ENCODE measurements at places on chromosomes 12 and 14.

DNA sequence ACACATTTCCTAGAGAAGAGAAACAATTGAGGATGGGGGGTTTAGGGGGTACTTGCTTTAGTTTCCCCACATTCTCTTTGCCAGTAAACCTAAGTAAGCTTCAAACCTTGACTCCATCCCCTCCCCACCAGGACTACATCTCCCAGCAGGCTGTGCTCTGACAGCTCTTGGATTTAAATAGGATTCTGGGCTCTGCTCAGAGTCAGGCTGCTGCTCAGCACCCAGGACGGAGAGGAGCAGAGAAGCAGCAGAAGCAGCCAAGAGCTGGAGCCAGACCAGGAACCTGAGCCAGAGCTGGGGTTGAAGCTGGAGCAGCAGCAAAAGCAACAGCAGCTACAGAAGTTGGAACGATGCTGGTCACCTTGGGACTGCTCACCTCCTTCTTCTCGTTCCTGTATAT, 20.6 kb downstream of the RDH12 start:
- no peak for DNase-seq

GRCh38 chr12:120821878-120822277, 82.3 kb downstream of the SPPL3 start:
- no peak for DNase-seq

DNA sequence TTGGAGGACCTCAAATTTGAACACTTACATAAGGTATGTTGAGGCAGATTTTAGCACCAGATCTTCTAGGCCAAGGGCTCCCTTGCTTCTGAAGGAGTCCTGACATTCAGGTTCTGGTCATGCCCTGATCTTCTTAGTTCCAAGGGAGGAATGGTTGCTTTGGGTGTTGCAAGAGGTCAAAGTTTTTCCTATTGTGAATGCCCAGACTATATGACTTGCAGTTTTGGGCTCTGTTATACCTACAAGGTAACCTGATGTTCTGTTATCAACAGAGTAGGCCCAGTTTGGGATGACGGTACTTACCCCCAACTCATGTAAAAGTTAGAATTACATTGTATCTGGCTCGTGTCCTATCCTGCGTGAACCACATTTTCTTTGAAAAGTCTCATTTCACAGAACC, 69.1 kb upstream of the COCH start:
- no peak for DNase-seq

DNA sequence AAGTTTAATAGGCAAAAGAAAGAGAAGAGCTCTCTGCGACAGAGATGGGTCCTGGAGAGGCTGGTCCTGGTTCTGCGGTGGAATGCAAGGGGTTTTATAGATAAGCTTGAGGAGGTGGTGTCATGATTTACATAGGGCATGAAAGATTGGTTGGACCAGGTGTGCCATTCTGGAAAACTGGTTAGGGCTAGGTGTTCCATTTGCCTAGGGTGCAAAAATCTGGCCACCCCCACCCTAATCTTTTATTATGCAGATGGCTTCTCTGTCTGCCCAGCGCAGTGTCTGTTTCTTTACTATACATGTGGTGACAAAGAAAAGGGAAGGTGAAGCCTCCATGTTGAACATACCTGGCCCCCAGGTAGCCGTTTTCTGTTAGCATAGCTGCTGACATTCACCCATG, 65.4 kb downstream of the ERC1 start:
- DNase-seq: no peak

DNA sequence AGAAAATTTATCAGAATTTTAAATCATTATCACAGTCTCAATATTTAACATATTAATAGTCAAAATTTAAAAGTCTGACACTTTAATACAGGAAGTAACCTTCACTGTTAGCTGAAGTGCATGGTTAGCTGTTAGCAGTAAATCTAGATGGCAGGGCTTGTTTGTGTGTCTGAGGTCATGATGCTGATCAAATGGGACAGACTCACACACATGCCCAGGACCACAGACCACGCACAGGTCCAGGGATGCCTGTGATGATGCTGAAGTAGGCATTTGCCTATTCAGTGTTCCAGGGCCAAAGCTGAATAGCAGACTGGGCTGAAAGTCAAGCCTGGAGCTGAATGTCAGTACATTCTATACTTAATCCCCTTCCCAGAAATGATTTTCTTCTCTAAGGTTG, 20.5 kb downstream of the FNTB start:
- DNase-seq: no peak

- DNase-seq: no peak
These were observed 35.2 kb downstream of the HELB start for GRCh38 chr12:66337381-66338010.

GRCh38 chr14:103296007-103296406, 38.0 kb upstream of the EIF5 start:
- no peak for DNase-seq

GRCh38 chr12:75720812-75721641, 209.6 kb upstream of the KRR1 start:
- DNase-seq: no peak

DNA sequence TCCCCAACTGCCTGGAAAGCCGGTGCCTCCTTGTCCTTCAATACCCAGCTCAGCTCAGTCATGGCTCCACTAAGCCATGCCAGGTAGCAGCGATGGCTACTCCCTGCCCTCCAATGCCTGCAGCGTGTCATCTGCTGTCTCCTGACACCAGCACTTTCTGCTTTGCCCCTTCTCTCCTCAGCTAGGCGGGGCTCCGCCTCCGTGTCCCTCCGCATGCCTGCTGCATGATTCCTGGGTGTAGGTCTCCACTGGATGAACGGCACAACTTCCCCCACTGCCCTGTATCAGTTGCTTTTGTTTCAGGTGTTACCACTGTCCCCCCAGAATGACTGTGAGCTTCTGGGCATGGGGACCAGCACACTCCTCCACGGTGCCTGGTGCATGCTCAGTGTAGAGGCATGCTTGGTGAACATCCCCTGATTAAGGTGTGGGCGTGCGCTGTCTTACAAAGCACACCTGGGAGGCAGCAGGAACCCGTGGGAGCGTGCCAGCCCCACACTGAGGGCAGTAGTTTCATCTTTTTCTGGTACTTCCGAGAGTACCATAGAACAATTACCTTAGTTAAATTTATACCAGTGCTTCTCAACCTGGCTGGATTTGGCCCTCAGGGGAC, 179.4 kb upstream of the PRMT8 start:
- DNase-seq: no peak

GRCh38 chr14:57171363-57171762, 97.3 kb downstream of the EXOC5 start:
- DNase-seq: no peak

DNA sequence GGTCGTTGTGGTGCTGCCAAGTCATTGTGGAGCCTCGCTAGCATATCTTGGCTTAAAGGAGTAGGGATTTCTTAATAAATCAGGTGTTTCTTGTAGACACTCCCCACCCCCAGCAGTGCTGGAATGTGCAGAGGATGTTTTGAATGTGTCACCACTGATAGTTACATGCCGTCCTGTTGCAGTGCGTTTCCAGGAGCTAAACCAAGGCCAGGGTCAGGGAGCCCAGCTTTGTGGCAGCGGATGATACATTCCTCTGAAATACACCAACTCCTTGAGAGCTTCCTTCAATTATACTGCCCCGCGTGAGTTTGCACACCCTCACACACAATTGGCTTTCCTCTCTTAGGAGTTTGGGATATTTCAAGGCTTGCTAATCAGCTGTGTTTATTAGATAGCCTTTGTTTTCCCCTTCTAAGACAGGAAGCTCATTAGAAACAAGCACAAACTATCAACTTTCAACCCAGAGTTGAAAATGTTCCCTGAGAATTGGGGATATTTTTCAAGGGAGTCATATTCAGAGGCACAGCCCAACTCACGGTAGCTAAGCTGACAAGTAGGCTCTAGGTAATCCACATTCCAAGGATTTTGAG, 154.9 kb downstream of the C12orf75 start:
- no peak for DNase-seq

DNA sequence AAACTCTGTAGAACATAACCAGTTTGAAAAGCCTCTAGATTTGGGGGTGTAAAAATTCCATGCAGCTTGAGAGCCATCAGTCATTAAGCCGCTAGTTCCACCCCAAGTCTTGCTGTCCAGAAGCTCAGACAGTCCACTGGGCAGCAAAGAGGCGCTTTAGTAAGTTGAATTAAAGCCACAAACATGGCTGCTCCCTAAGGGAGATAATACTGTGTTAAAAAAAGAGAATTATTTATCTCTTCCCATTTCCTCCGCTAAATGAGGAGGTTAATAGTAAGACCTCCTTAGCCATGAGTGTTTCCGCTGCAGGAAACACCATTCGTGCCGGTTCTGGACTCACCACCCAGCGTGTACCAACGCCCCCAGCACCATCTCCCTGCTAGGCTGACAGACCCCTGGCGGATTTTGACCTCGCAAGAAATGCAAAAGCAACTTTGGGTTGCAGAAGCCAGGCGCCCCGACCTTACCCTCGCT, 536 bp downstream of the TM7SF3 start:
- no peak for DNase-seq

DNA sequence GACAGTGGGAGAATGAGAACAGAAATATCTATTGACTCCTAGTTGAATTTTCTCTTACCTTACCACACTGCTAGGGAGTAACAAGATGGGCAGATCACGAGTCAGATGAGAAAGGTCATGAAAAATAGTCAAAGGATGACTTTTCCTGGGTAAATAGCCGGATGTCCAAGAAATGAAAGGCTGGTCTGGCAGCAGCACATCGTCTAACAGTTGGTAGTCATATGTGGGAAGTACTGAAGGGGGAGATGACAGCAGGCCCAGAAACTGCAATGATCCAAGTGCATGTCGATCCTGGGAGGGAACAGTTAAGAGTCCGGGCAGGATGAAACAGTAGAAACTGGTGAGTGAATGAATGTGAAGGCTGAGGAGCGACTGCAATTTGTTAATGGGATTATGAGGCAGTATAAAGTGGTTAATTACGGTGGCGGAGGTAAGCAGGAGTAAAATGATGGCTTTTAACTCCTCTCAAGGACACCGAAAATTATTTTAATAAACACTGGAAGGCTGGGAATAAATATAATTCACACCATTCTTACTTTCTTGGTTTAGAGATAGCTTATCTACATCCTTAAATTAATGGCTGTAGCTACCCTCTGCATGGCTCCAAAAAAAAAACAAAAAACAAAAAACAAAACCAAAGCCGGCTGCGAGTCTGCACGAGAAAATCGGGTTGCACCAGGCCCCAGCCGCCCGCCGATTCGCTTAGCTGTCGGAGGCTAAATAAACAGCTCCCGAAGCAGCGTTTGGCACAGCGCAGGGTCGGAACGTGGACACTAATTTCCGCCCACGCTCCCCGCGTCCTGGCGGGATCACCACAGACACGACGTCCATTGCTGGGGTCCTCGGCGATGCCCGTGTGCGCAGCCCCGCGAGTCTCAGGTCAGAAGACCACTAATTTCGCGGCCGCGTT, 1.0 kb upstream of the ERC1 start:
- peak; percentile 53 for DNase-seq

DNA sequence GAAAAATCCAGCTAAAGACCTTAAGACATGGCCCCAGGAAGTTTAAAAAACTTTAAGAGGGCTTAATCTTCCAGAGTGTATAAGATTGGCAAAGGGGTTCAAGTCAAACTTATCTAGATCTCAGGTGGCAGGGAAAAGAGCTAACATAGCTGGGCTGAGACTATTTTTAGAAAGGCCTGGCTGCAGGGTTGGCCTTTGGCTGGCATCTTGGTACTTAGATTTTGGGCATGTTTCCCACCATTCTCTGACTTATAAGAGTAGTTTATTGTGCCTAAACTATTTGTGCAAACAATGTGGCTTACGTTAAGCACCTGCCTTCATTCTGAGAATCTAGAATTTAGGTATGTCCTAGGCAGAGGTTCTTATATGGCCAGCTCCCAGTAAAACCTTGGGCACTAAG, 214.0 kb upstream of the MIS18BP1 start:
- no peak for DNase-seq

GRCh38 chr12:105466231-105466900, 135.9 kb downstream of the C12orf75 start:
- DNase-seq: no peak

- no peak for DNase-seq
These were observed 25.9 kb upstream of the DHRS2 start for GRCh38 chr14:23610090-23610814.

GRCh38 chr14:72714094-72714493, 179.8 kb downstream of the DPF3 start:
- peak; percentile 11 for DNase-seq

DNA sequence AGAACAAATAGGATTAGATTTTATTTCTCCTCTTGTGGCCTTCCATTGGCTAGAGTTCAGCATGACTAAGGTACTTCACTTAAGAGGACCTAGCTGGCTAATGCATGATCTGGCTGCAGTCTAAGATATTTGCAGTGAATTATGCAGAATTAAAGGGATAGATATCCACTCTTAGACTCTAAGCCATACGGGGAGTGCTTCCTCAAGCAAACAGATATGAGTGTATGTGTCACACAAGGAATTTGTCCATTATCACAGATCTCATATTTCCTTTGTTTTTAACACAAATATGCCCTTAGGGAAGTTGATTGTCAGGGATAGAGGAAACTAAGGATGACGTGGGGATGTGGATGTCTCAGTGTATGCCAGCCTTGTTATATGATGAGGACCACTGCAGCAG, 88.1 kb upstream of the DHRS4 start:
- DNase-seq: no peak

GRCh38 chr12:4036671-4037271, 163.6 kb upstream of the PARP11 start:
- DNase-seq: no peak

DNA sequence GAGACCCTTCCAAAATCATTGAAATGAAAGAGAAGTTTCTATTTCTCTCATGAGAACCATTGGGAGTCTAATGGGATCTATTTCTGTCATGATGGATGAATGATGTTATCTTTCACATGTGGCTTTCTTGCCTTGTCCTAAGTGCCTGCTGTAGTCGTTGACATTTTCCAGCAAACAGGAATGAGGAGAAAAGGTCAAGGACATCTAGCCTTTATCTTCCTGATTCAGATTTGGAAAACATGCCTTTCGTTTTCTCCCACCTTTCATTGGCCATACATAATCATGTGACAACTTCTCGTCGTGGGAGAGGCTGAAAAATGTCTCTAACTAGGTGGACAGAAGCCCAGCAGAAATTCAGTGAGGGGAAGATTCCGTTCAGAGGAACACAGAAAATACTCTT, 94.5 kb downstream of the PCNX1 start:
- DNase-seq: no peak

DNA sequence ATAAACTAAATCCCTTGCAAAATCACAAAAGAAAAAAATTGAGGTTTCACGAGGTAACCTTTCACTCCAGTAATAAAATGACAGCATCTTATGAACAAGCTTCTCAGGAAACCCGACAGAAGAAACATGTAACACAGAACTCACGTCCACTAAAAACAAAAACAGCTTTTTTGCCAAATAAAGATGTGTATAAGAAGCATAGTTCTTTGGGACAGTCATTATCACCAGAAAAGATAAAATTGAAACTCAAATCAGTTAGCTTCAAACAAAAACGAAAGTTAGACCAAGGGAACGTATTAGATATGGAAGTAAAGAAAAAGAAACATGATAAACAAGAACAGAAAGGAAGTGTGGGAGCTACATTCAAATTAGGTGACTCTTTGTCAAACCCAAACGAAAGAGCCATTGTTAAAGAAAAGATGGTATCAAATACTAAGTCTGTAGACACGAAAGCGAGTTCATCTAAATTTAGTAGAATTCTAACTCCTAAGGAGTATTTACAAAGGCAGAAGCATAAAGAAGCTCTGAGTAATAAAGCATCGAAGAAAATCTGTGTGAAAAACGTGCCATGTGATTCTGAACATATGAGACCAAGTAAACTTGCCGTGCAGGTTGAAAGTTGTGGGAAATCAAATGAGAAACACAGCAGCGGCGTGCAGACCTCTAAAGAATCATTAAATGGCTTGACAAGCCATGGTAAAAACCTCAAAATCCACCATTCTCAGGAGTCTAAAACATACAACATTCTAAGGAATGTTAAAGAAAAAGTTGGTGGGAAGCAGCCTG, 25.8 kb downstream of the RESF1 start:
- no peak for DNase-seq

- no peak for DNase-seq
These were observed 122.1 kb upstream of the PARP11 start for GRCh38 chr12:3995306-3995705.
